Left lung (tissue), 14 donors: ENCODE measurements at places on chromosomes 6 and 20. TPM values are rescaled to one million over a fixed set of nuclear protein-coding genes. Genes with fewer than 3 reads are reported as not detected.

Gene CNBD2
- total RNA-seq = 3.3 TPM

Gene FITM2
- total RNA-seq = 11.4 TPM

Gene SGK2
- total RNA-seq = 0.39 TPM

Gene CLDN20
- total RNA-seq = not detected

Gene RNF8
- total RNA-seq = 15.7 TPM

Gene LRFN2
- total RNA-seq = 0.06 TPM

Gene TUBB2B
- 2.2 TPM for total RNA-seq

Gene MDFI
- total RNA-seq = 25.9 TPM
